ENCODE measurements at places on chromosomes 2 and 18.

GRCh38 chr2:56015711-56016115 is 92.1 kb upstream of the EFEMP1 start:
- peak; percentile 78 for DNase-seq

DNA sequence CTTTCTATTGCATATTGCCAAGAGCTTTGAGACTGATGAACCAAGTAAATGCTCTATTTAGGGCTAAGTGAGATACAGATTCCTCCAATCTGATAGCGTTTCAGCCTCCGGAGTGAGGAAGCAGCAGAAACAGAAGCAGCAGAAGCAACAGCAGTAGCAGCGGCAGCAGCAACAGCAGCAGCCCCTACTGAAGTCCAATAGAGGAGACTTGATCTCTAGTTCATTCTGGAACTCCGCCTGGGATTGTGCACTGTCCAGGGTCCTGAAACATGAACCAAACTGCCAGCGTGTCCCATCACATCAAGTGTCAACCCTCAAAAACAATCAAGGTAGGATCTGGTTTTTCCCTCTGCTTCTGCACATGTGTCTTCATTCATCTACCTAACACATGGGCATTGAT is at the start of gene DPP10:
TSS of gene DPP10 (plus strand) at position 132 of the 400 bp plus-strand sequence.
- DNase-seq = peak; percentile 84

DNA sequence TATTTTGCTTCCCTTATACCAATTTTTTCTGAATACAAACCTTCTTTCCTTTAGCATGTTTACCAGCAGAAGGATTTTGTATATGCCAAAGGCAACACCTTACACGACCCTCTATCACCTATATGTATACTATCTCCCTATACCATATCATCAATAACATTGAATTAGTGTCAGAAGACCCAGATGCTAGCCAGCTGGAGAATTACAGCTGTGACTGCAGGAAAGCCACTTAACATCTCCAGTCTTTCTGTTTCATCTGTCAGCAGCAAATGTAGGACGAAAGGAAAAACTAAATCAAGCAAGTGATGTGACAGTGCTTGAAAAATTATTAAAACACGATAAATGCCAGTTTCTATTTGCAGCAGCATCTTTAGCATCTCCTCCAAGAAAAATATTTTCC is 193.7 kb downstream of the STK39 start:
- peak; percentile 35 for DNase-seq

DNA sequence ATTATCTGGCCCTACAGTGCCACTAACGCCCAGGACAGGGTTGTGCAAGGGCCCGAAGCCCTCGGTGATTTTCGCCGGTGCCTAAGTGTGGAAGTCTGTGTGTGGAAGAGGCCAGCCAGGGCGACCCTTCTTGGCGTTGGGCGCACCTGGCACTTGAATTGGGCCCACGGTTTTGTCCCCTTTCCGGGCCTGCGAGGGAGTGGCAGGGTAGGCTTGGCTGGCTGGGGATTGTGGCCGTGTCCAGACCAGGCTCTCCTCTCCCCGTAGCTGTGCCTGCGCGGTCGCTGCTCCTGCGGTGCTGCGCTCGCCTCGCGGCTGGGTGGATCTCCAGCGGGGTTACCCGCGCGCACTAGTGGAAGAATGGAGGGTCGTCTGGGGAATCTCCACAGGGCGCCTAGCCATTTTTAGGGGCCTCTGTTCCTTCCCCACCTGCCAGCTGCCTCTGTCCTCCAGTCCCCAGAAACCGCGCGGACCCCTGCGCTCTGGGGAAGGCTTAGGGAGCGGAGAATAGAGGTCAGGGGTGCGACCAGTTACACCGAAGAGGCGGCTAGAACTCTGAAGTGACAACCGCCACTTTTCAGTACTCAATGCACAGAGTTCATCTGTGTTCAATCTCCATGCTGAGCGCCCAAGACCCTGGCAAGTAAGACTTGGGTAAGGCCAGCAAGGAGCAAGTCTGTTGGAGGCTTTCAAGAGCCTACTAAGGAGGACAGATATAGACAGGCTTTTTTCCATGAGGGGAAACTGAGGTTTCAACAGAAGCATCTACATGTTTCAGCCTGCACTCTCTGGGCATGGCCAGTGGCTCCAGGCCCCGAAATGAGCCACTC is 16.0 kb downstream of the EVX2 start:
- no peak for DNase-seq

- DNase-seq = no peak
Observed at GRCh38 chr18:58820251-58820650, 44.4 kb upstream of the ZNF532 start.

- peak; percentile 91 for DNase-seq
Observed at GRCh38 chr2:72770879-72771461, 54.9 kb downstream of the EXOC6B start.

- no peak for DNase-seq
Observed at GRCh38 chr2:201952187-201952586, 81.5 kb upstream of the FZD7 start.

DNA sequence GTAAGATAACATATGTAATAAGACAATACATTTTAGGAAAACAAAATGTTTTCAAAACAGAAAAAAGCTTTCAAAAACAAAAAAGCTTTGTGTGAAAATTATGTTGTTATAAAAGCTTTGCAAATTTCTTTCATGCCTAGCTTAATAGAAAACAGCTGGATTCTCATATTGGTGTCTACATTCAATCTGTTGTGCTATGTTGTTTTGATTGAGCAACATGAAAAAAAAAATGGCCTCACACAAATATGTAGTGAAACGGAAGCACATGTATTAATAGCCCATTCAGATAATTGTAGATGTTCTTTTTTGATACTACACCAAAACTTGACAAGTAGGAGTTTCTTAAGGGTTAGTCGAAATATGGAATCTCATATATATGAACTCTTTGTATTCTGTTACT is 197.5 kb downstream of the ZEB2 start:
- DNase-seq = no peak

DNA sequence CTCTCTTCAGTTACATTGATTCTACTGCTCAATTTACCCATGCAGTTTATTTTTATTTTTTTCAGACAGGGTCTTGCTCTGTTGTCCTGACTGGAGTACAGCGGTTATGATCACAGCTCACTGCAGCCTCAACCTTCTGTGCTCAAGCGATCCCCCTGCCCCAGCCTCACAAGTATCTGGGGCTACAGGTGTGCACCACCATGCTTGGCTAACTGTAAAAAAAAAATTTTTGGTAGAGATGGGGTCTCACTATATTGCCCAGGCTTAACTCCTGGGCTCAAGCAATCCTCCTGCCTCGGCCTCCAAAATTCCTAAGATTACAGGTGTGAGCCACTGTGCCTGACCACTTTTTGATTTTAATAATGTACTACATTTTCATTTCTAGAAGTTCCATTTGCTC is 93.8 kb upstream of the RNU4ATAC start:
- no peak for DNase-seq

DNA sequence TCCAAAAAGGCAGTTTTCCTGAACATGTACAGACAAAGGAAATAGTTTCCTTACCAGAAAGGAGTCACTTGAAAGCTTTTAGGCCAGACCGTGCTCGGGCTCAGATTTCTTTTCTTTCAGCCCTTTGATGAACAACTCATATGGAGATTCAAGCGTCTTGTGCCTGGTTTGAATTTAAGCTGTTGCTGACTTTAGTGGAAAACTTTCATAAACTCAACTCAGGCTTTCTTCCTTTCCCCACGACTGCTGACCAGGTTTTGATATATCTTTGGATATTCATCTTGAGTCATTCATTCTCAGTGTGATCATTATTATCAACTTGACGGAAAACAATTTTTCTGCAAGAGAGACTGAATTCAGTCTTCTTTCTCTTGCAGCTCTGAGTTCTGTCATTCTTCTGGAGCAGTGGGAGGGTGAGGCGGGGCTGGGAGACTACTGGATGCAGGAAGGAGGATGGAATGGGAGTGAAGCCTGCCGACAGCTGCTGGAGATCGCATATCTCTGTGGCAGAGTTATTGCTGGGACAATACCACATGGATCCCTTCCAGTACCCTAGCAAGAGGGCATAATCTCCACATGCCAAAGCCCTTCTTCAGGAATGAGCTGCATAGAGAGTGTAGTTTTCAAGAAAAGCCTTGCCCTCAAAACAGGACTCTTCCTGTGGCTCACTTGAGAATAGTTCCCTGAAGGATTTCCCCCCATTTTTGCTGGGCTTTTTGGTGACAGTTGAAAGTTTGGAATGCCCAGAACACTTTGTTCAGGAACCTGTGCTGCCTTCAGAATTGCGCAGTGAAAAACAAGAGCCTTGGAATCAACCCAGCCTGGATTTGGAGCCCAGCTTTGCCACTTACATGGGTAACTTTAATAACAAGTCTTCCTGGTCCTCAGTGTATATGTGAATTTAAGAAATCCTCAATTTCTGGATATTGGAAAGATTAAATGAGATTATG is 364.4 kb downstream of the ZNF521 start:
- peak; percentile 71 for DNase-seq

GRCh38 chr18:42480441-42480840 is 525.4 kb downstream of the PIK3C3 start:
- peak; percentile 57 for DNase-seq

GRCh38 chr2:127664065-127664894 is 11.1 kb downstream of the LIMS2 start:
- DNase-seq = no peak

GRCh38 chr2:48668992-48669391 is 51.3 kb downstream of the GTF2A1L start:
- DNase-seq = no peak

DNA sequence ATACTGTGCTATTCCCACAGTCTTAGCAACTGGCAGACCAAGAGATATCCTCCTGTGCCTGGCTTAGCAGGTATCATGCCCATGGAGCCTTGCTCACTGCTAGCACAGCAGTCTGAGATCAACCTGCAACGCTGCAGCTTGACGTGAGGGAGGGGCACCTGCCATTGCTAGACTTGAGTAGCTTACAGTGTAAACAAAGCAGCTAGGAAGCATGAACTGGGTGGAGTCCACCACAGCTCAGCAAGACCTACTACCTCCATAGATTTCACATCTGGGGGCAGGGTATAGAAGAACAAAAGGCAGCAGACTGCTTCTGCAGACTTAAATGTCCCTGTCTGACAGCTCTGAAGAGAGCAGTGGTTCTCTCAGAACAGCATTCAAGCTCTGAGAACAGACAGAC is 74.8 kb downstream of the AKAIN1 start:
- DNase-seq = no peak

- DNase-seq = peak; percentile 81
Observed at GRCh38 chr2:112055730-112056625, 909 bp downstream of the TMEM87B start.

DNA sequence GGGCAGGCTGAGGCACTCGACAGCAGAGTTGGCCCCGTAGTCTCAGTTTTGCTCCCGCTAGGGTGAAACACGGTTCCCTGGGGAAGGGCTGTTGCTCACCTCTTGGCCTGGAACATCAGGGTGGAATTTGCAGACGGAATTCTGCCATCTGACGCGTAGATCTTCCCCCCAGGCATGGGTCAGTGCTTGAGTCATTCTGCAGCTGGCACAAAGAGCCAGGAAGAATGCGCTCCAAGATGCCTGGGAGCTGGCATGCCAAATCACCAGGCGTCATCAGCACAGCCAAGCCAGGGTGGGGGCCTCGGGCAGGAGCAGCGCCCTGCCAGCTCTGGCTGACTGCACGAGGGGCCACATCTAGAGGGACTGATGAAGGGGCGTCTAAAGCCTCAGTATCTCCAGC is 42.7 kb downstream of the ODC1 start:
- DNase-seq = peak; percentile 38

DNA sequence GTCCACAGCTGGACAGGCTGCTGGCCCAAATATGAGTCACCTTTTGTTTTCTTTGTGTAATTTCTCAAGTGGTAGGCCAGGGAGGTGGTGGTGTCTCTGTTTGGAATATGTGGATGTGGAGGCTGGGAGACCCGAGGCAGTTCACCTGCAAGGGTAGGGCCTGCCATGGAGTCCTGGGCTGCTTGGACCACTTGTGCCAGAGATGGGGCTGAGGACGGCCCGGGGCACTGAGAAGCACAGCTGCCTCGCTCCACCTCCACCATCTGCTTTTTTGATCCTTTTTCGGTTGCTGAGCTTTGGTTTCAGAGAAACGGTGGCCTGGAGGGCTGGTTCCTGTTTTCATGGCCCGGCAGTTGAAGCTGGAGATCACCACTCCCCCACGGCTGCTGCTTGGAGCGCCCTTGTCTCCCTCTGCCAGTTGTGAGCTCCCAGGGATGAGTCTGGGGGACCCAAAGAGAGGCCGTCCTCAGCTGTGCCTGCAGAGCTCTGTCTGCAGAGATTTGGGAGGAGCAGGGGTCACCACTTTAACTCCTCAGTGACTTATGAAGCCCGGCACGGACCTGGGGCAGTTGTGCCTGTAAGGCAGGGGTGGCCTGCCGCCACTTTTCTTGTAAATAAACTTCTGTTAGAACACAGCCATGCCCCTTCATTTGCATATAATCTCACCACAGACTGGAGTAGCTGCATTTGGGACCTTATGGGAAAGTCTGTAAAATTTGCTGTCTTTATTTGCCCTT is 67.6 kb upstream of the MCFD2 start:
- no peak for DNase-seq

GRCh38 chr2:177537213-177537612 is 144.6 kb downstream of the AGPS start:
- DNase-seq = no peak

DNA sequence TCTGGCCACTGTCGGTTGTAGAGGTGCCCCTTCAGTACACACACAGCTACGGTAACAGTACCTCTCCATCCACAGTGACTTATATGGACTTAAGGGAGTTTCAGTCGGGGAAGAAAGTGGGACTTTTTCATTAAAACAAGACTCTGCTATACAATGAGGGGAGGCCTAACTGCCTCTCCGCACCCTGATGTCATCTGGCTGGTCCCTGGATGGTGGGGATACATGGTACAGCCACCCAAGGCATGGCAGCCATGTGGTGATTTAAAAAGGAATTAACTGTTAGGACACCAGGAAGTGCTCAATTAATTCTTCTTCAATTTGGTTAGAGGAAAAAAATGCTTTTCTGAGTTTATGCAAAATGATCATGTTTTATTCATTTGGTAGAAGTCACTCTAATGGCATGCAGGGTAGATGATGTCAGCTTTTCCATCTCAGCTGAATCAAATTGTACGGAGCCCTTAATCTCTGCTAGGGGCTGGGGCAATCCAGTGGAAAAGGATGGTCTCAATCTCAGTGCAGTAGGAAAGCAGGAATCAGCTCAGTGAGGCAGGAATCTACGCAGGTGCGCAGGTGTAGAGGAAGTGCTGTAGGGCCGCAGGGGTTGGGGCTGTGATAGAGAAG is 243.9 kb downstream of the PRKCE start:
- no peak for DNase-seq

DNA sequence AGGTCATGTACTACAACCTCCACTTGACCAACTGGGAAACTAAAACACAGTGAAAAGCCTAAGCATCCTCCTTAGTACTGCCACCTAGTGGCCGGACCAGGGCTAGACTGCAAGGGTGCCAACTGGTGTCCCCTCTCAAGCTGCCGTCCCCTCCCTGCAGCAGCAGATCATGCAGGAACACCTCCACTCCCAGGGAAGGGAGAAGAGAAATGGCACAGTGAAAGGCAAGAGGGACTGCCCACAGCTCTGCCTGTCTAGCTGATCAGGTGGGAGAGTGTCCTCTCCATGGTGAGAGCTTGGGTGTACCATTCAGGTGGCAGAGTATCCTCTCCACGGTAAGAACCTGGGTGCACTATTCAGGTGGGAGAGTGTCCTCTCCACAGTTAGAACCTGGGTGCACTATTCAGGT is 78.1 kb downstream of the AAK1 start:
- DNase-seq = peak; percentile 60

GRCh38 chr2:207711750-207712530 is 500 bp downstream of the CCNYL1 start:
- DNase-seq = peak; percentile 75

GRCh38 chr2:107025869-107026380 is 140.0 kb upstream of the ST6GAL2 start:
- DNase-seq = no peak

GRCh38 chr2:241126771-241127202 is 22.5 kb downstream of the PASK start:
- no peak for DNase-seq

- peak; percentile 96 for DNase-seq
Observed at GRCh38 chr2:238239863-238240756, at the start of gene HES6. Gene HES6 (minus strand): TSS chr2:238240038. CDS start chr2:238239905, 133 bp downstream.
